ENCODE measurements at places on chromosomes 7 and 10.
A peak's percentile ranks its signal among the peaks of the same experiment; 100 is the strongest.

DNA sequence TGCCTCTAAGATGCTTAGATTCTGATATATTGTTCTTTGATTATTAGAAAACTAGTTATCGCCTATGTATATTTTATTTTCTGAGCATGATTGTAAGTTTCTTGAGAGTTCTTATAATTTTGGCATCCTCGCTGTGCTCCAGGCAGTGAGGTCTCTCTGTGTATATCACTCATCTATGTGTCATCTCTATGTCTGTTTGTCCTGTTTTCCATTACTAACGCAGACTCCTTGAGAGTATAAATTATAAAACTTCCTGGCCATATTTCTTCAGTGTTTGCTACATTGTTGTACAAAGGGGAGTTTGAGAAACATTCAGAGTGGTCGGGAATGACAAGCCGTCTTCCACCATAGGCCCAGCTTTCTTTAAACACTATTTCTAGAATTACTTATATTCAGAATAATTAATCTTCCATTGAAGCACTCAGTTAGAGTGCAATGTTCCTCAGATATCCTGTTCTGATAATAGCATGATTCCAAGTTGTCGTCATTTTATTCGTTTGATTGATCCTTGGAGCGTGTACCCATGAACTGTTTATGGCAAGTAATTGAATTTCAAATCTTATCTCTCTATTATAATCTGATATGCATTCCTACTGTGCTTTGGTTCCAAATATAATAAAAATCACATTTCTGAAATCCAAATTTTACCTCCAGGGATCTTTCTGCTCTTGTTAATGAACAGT is 206.6 kb downstream of the BAMBI start:
- no peak for DNase-seq

- DNase-seq: no peak
These were observed 41.7 kb upstream of the CALD1 start for GRCh38 chr7:134737566-134738345.

DNA sequence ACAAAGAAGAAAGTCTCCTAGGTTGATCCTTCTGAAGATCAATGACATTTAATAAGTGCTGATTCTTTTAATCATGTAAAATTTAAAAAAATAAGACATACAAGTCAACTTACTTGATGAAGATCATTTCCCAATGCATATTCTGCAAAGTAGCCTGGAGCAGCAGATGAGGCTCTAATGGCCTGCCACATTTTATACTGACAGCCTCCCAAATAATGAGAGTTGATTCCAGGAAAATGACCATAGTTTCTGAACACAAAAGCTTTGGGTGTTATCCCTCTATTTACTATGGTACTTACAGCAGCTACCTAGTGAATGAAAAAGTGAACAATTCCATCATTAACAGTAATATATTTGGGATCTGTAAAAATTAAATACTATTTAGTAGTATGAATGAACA is 31.4 kb upstream of the NRCAM start:
- DNase-seq: no peak

DNA sequence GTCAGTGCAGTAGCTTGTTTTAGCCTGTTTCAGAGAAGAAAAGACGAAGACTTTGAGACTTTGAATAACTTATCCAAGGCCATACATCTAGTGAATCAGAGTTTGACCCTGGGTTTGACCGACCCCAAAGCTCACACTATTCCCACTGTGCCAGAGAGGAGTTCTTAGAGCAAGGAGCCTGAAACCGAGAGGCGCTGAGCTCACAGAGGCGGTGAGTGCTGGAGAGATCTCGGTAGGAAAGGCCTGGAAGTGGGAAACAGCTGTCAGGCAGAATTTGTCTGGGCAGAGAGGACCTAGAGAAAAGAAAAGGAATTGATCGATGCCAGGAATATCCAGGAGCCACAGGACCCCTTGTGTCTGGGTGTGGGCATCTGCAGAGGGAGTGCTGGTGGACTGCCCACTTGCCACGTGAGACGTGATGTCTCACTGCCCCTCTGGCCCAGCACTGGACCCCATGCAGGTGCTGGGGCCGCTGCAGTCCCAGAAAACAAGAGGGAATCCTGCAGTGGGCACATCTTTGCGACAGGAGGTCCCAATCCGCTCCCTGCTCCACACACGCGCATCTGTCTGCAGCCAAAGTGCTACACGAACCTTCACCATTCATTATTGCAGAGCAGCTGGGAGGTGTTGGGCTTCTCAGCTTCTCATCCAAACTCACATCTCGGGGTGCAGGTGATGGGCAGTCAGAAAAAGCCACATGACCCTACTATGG is 6.2 kb downstream of the CALML3 start:
- no peak for DNase-seq

DNA sequence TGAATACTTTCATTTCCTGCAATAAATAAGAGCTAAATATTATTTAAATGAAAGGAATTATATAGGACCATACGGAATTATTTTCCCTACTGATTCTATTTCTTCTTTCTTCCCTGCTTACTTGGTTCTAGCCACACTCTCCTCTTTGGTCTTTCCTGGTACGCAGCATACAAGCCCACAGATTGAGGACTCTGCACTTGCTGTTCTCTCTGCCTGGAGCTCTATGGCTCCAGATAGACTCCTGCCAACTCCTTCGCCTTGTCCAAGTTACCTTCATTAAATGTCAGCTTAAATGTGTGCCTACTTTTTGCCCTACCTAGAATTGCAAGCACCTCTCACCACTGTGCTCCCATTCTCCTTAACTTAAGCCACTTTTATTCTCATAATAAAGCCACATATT is 203.4 kb downstream of the MDFIC start:
- DNase-seq: no peak

GRCh38 chr7:100629117-100629716 is 12.1 kb downstream of the TFR2 start:
- DNase-seq: peak; percentile 44

DNA sequence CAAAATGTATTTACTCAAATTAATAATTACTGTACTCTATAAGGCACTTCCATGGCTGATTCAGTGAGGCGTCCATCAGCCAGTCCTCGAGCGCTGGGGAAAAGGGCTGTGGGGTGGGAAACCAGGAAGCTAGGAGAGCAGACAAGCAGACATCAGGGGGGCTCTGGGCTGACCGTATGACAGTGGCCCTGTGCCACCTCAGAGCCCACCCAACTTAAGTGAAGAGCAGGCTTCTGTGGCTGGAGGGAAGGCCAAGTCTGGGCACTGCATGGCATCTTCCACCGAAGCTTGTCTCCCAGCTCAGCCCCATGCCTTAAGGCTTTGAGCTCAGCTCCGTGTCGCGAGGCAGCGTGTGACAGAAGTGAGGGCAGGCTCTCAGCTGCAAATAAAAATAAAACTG is 464.5 kb upstream of the ZMIZ1 start:
- no peak for DNase-seq

GRCh38 chr7:22949221-22949620 is 64.7 kb downstream of the HYCC1 start:
- no peak for DNase-seq

- DNase-seq: no peak
These were observed 311.4 kb upstream of the AKR1E2 start for GRCh38 chr10:4514445-4515108.

- DNase-seq: no peak
These were observed 241.3 kb downstream of the ADARB2 start for GRCh38 chr10:1495915-1496517.

DNA sequence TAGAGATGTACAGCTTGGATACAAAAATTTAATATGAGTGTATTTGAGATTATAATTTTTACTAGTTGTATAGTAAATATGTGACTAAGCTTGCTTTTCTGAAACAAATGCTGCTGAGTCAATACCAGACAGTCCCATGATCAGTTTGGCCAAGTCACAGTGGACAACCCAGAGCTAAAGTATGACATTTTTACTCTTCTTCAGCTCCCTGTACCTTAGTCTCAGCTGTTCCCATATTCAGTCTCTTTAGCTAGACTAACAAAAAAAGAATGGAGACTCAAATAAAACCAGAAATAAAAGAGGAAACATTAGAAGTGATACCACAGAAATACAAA is 189.3 kb downstream of the CTNNA3 start:
- no peak for DNase-seq
